ENCODE measurements at places on chromosomes 2 and 18.

DNA sequence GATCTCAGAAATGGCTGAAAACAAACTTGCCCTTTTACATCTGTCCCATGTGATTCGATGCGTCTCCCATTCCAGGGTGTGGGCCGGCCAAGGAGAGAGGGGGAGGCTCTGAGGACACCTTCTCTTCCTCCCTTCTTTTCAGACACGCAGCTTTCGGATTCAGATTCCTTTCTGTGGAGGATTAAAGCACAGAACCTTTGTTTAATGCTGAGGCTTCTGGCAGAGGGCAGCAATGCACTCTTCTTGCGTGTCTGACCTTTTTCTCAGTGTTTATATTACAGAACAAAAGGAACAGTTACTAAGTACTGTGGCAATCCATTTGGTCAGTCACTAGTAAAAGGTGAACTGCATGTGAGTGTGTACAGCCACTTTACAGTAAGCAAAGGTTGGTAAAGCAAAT, 268.9 kb upstream of the CCDC68 start:
- no peak for DNase-seq

DNA sequence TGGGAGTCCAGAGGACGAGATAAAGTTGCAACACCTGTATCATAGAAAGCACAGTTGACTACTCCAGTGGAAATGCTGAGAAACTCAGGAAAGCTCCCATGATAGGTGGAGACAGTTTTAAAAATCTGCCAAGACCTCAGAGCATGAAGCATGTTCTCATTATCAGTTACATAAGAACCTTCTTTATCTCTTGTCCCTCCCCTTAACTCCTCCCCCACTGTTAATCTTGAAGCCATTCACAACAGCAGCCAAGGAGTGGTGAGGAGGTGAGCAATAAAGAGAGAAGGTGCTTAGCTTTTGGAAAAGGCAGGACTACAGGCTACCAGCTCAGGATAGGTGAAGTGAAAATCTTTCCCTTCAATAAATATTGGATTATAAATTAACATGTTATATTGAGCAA, 657.9 kb downstream of the NYAP2 start:
- no peak for DNase-seq

- no peak for DNase-seq
Measured at GRCh38 chr2:174835797-174836255, 71.6 kb upstream of the CHRNA1 start.

GRCh38 chr2:103435010-103435409, 673.2 kb downstream of the TMEM182 start:
- DNase-seq = no peak

DNA sequence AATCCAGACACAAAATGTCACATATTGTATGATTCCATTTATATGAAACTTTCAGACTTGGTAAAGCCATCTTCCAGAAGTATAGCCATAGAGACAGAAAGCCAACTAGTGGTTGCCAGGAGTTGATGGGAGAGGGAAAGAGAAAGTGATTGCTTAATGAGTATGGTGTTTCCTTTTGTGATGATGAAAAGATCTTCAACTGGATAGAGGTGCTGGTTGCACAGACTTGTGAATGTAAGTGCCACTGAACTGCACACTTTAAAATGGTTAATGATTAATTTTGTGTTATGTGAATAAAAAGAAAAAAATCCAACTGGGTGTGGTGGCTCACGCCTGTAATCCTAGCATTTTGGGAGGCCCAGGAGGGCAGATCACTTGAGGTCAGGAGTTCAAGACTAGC, 135.3 kb upstream of the SLC1A4 start:
- DNase-seq = no peak

GRCh38 chr18:75923169-75923568, 495.7 kb upstream of the SMIM21 start:
- no peak for DNase-seq

DNA sequence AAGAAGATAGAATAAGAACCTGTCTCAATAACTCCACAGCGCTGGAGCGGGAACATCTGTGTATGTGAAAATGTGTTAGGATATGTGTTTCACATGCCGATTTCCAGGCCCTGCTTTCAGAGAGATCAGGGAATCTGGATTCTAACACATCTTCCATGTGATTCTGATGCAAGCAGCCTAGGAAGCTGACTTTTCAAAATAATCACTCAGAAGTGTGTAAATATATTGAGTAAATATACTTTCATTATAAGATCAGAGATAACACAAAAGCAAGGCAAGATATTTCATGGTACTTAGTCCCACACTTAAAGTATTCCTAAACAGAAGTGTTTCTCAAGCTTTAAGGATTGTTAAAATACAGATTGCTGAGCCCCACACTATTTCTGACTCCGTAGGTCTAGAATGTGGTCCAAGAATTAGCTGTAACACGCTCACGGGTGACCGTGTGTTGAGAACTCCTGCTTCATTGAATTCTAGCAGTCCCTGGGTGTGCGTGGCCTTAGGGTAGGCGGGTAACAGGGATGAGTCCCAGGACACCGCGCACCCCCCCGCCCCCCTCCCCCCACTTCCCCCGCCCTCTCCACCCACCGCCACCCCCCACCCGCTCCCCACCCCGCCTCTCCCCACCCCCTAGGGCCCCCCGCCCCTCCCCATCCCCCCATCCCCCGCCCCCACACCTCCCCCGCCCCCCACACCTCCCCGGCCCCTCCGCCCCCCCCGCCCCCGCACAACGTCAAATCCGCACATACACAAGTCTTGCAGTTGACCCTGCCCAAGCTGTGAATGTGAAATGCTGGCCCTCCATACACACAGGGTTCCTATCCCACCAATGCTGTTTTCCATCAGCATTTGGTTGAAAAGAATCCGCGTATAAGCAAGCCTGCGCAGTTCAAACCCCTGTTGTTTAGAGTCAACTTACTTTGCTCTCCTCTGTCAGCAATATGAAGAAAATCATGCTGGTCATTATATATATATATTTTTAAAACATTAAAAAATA, 94.2 kb upstream of the SLC39A10 start:
- no peak for DNase-seq

- DNase-seq = no peak
Measured at GRCh38 chr2:163389838-163390237, 346.0 kb downstream of the FIGN start.

DNA sequence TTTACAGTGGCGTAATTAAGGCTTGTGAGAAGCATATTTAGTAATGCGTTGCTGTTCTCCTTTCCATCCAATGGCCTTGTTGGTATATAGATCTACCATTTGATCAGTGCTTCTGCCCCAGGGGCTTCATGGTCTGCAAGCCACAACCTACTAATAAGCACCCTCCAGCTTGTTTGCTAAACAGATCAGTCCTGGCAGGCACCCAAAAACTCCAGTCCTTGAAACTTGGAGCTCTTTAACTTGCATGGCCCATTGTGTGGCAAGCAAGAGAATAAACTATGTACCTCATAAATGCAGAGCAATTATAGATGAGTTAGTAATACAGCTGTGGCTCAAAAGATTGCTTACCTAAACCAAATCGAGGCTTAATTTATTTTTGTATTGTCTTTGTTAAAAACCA, 158.5 kb downstream of the FTCDNL1 start:
- peak; percentile 48 for DNase-seq
